ENCODE measurements at places on chromosomes 2 and 18.

- peak; percentile 36 for DNase-seq
Observed at GRCh38 chr2:169362118-169362893, at the start of gene LRP2. Gene LRP2, minus strand, starts transcription at chr2:169362534. Its CDS starts 135 bp downstream, at chr2:169362399.

DNA sequence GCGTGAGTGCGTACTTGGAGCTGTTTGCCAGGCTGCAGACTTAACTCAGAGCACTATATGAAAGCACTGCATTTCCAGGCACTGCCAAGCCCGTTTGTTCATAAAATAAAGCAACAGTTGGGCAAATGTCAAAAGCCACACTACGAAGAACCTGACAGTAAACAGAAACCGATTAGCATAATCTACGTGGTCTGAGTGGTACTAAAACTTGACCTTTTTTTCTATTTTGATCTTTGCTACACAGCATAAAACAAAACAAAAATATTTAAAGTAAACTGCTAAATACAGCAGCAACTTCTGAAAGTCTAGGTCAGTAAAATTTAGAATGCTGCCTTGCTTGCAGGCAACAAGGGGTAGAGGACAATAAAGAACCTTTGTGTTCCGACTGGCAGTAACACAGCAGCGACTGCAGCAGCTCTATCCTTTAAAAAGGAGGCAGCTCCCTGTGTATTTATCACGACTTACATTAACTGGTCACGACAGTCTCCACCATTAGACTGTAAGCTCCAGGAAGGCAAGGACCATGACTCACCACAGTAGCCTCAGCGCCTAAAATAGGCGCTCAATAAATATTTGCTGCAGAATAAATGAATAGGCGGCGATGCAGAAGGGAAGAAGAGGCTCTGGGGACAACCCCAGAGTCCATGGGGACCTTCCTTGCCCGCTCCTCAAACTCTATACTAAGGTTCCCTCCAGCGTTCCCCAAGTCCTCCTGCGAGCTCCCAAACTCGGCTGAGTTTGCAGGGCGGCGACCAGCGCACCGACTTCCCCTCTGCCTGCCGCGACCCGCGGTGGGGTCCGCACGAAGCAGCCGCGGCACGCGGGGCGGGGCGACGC is 902 bp downstream of the SS18 start:
- DNase-seq = peak; percentile 35

DNA sequence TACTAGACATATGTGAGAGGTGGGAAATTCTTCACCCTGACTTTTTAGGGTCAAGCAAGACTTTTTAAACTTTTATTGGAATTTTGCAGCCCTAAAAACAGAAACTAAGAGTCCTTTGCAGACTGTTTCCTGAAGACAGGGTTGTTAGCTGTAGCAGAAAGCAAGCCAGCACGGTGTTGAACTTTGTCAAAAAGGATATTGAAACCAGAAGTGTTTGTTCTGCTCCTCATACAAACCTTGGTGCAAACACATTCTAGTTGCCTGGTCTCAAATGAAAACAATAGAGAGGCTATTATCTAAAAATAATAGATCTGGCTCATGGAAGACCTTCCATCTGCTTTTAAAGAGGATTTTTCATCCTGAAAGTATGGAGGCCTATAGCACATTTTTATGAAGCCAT is 65.8 kb upstream of the IGFBP5 start:
- no peak for DNase-seq

DNA sequence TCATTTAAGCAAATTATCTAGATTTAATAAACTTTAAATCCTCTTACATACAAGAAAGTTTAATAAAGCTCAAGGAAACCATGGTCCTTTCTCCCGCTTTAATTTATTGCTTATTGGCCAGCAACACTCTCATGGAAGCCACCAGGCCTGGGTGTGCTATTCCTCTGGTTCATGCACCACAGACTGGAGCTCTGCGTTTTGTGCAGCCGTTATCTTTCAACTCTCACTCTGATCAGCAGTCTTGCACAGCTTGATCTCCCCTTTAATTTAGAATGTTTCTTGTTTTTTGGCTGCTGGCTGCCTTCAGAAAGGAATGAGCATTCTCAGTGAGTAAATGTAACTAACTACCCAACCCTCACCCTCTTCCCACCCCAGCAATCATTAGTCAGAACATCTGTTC is 318.7 kb downstream of the MEIS1 start:
- no peak for DNase-seq

DNA sequence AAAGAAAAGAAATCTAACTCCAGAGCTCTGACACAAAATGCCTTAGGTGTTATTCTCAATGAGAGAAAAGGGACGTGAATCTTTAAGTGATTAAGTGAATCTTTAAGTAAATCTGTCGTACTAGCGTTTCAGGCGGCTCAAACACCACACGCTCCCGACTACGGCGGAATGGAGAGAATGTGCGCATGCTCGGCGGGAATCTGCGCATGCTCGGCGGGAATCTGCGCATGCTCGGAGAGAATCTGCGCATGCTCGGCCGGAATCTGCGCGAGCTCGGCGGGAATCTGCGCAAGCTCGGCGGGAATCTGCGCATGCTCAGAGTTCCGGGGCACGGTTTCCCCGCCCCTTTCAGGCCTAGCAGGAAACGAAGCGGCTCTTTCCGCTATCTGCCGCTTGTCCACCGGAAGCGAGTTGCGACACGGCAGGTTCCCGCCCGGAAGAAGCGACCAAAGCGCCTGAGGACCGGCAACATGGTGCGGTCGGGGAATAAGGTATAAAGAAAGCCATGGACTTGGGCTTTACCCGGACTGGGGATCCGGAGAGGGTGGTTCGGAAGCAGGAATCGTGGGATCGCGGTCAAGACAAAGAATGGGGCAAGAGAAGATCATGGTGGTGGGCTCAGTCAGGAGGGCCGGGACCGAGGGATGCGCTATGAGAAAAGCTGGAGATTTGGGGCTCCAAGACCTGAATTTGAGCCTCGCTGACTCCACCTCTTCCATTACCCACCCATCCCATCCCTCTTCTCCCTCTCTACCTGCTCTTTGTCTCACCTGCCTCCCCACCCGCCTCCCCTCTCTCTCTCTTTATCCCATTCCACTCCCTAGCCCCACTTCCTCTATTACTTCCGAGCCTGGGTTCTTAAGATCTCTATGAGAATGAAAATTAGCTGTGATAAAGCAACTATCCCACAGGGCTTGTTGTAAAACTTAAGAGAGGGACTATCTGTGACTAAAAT is at the start of gene XRCC5:
Gene XRCC5 (plus strand): TSS at position 382 of the 955 bp plus-strand sequence. CDS start 89 bp downstream, at position 471.
- peak; percentile 100 for DNase-seq

- no peak for DNase-seq
Observed at GRCh38 chr2:15825276-15825980, 114.9 kb upstream of the MYCN start.

- no peak for DNase-seq
Observed at GRCh38 chr2:23606196-23606595, 221.2 kb downstream of the KLHL29 start.

DNA sequence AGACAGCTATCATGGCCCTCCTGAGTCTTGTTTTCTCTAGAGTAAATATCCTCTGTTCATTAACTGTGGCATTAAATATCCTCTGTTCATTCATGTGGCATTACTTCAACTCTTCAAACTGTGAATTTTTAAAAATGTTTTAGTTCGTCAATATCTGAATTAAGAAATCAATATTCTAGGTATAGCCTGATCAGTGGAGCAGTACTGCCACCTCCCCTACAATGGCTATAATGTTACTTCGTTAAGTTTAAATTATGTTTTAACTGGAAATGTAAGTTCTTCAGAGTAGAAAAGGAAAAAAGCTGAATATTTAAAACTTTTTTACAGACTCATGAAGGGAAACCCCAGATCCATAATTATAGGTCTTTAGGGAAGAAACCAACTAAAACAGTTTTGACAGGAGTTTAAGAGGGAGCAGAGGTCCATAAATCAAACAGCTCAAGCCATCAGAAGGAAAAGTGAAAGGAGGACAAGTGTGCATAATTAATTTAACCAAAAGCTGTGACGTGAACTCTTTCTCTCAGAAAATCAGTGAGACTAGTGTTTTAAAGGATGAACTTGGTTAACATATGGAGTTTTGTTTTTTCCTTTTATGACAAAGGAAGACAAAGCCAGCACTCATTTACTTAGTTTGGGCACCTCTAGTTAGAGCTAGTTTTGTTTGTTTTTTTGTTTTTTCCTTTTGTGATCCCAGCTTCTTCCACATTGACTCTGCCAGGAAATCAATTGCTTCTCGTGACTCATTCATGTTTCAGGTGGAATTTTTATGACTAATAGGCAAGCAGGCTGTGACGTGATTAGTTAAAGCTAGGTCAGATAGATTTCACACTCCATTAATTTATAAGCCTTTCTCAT is 44.9 kb downstream of the RBBP8 start:
- DNase-seq = peak; percentile 54

- DNase-seq = peak; percentile 11
Observed at GRCh38 chr2:183229386-183229785, 105.1 kb downstream of the NUP35 start.

DNA sequence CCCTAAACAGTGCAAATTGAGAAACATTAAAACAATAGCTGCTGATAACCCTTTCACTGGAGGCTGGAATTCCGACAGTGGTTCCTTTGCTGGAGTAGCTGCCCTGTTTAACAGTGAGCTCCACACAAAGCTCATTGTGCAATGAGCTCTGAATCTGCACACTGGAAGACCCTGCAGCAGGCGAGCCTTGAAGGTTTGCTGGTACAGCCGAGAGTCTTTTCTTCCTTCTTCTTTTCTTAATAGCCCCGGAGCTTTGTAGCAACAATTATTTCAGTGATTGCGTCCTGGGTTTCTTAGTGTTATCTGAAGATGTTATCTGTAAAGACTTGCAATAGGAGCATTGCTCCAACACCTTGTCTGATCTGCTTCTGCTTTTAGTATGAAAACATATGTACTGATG is 50.8 kb upstream of the CXCR4 start:
- no peak for DNase-seq

DNA sequence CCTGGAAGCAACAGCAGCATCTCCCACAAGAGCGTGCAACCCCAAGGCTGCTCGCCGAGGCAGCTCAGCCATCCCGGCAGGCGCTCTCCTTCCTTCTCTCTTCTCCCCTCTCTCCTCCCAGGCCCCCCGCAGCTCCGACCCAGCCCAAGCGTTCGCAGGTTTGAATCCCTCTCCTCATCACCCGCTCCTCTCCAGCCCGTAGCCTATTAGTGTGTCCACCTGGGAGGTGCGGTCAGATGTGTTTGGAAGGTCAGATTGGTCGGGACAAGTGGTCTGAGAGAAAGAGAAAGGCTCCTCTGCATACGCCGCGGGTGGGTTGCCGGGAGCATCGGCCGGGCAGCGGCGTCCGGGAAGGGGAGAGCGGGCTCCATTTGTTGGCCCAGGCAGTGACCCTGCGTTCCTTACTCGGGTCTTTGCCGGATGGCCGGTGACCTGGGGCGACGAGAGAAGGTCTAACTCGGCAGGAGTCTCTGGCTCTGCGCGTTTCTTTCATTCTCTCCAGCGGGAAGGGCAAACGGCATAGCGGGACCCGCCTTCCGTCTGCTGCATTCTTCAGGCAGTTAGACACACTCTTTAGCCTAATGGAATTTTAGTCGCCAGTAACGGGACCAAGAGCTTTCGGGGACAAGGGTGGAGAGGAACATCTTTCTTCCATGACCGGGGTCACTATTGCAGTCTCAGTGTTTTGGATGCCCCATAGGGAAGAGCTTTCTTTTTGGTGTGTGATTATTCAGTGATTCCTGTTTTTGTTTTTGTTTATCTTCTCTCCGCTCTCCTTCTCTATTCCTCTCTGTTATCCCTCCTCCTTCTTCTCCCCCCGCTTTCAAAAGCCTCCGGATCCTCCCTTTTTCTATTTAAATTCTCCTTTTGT is 1.1 kb upstream of the TMEFF2 start:
- no peak for DNase-seq

GRCh38 chr2:16069933-16070647 is 129.7 kb downstream of the MYCN start:
- DNase-seq = no peak

DNA sequence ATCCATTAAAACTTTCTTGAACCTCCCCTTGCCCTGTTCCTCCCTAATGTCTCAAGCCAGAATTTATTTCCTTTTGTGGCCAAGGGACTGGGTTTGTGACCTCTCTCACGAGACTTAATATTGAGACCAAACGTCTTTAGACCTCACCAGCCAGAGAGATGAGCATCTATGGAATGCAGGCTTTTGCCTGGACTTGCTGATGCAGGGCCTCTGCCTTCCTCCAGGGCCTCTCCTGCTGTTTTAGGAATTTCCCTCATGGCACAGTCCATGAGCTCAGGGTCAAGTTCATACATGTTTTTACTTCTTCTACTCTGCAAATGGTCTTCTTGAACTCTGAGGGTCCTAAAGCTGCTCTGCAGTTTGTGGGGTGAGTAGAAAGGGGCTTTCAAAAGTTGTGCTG is 22.3 kb downstream of the IL1B start:
- no peak for DNase-seq

GRCh38 chr18:23897291-23897690 is 117.3 kb upstream of the TTC39C start:
- DNase-seq = peak; percentile 20

DNA sequence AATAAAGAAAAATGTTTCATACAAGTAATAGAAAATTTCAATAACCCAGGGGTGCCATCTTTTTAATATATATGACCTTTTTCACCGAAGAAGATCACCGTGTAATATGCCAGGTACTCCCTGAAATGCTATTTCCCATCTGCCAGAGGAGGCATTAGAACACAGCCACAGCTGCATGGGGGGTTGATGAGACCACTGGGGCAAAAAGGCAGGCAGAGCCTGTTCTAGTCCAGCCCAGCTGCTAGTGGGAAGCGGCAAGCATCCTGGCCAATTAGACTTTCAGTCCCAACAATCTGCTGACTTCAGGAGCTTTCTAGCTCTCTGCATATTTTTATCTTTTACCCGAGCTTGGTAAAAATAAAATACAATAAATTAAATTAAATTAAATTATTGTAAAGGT is 362.6 kb downstream of the RIT2 start:
- no peak for DNase-seq

DNA sequence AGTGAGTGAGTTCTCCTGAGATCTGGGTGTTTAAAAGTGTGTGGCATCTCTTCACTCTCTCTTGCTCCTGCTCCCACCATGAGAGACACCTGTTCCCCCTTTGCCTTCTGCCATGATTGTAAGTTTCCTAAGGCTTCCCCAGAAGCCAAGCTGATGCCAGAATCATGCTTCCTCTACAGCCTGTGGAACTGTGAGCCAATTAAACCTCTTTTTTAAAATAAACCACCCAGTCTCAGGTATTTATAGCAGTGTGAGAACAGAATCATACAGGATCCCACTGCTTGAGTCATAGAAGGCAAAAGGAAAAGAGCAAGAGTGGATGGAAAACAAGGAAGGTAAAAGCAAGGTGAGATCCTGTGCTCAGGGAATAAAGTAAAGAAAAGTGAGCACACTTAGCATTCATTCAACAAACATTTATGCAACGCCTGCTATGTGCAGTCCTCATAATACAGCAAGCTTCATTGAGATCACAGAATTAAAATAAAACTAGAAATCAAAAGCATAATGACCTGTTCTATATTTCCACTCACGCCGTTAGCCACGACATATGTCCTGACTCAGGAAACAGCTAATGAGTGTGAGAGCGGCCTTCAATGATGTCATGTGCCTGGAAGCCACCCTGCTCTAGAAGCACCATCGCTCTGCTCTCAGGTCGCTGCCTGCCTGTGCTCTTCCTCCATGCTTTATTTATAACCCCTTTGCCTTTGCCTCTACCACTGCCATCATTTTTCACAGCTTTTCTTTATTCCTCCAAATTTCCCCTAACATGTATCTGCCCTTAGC is 11.3 kb upstream of the COPS8 start:
- DNase-seq = no peak

GRCh38 chr2:147451902-147452515 is 392.8 kb upstream of the ACVR2A start:
- DNase-seq = no peak

Data from suppressor macrophage treated with lipopolysaccharide for 1 hour (primary cell).